Stimulated activated CD8-positive, alpha-beta memory T cell treated with anti-CD3 and anti-CD28 coated beads, Interleukin-4, amount 100 ng/mL, for 1 hour (primary cell): ENCODE measurements at places on chromosomes 1 and 21.

DNA sequence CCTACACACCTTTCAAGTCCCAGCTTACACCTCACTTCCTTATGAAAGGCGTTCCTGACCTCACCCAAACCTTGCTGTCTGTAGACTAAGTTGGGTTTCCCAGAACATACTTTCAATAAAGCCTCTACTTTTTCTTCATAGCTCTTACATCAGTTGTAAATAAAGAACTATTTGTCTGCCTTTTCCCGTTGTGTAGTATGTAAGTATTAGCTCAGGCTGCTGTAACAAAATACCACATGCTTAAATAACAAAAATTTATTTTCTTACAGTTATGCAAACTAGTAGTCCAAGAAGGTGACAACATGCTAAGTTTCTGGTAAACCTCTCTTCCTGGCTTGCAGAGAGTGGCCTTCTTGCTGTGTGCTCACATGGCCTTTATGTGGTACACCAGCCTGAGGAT, 86.7 kb downstream of the MAST2 start:
- no peak for DNase-seq

- no peak for DNase-seq
Measured at GRCh38 chr21:42622284-42622683, 31.1 kb upstream of the PDE9A start.

DNA sequence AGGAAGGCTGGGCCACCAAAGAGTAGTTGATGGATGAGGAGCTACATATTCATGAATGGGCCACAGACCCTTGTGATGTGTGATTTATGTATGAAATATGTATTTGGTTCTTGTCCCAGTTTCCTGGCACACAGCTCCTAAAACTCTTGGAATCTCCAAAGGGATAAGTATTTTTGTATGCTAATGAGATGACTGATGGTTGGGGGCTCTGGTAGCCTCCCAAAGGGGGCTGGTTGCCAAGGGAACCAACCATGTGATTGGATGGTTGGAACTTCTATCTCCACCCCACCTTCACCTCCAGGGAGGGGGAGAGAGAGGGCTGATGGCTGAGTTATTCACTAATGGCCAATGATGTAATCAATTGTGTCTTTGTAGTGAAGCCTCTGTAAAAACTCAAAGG, 77.1 kb downstream of the ZNF281 start:
- DNase-seq = no peak

GRCh38 chr1:203930342-203930741, 68.9 kb downstream of the SNRPE start:
- DNase-seq = no peak
